ENCODE measurements at places on chromosomes 5 and 9.

- peak; percentile 77 for DNase-seq
These were observed 28.8 kb downstream of the SLC46A2 start for GRCh38 chr9:112861638-112862555.

DNA sequence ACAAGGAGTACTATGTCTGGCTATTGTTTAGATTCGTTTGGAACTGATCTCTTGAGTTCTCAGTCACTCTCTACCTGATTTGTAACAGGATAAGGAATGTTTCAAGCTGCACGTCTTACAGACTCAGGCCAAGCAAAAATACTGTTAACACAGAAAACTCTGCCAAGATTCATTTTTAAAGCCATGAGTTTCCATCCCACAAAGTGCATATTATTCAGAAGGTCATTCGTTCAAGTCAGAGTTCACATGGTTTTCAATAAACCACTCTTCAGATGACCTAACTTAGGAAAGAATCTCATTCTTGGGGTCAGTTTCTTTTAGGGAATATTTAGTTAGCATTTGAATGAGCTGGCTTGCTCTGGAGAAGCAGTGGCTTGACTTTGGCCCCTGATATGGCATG, 49.3 kb downstream of the F2R start:
- DNase-seq = no peak

- DNase-seq = no peak
These were observed 56.5 kb upstream of the RNF38 start for GRCh38 chr9:36456480-36457065.

DNA sequence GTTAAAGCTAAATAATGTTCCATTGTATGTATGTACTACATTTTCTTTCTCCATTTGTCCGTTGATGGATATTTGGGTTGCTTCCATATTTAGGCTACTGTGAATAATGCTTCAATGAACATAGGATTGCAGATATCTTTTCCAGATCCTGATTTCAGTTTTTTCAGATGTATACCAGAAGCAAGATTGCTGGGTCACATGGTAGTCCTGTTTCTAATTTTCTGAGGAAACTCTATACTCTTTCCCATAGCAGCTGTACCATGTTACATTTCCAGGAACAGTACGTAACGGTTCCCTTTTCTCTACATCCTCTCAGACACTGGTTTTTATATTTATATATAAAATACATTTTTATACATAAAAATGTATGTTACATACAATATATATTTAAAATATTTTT, 121.8 kb downstream of the GCNT1 start:
- DNase-seq = no peak

DNA sequence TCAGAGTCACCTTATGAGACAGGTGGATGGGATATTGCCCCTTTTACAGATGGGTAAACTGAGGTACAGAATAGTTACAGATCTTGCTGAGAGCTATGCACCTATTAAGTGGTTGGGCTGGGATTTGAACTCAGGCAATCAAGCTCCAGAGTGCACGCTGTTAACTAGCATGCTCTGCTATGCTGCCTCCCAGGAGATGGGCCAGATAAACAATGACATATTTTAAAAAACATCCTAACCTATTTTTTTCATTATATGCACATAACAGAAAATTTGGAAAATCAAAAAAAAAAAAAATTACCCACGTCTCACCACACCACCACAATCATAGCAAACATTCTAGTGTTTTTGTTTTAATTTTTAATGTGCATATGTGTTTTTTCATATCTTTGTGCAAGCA, 123.4 kb upstream of the STC2 start:
- DNase-seq = no peak

GRCh38 chr5:144189800-144190429, 19.2 kb downstream of the KCTD16 start:
- no peak for DNase-seq

DNA sequence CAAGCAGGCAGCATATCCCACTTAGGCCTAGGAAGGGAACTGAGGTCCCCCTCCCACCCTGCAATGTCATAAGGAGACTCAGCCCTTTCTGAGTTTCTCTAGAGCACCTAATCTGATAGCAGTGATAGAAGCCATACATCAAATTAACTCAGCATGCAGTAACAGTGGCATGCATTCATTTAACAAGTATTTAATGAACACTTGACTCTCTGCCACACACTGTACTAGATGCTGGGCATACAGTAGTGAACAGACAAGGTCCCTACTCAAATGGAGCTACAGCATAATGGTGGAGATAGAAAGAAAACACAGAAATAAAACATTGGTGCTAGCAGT, 58.6 kb downstream of the SLC22A5 start:
- DNase-seq = no peak

DNA sequence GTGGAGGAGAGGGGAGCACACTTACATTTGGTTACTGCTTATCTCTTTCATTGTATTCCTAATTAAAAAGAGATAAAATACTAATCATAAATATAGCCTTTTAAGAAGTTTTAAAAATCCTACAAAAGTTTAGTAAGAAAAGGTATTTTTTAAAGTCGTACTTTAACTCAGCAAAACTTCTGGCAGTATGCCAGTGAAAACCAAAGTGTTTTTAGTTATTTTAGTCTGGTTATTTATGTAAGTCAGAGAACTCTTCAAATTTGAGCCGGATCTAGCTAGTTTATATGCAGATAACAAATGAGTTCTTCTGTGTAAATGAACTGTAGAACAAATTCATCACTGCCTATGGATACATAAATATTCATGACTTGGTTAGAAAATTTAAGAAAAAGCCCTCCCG, 36.5 kb upstream of the ANKDD1B start:
- DNase-seq = no peak

DNA sequence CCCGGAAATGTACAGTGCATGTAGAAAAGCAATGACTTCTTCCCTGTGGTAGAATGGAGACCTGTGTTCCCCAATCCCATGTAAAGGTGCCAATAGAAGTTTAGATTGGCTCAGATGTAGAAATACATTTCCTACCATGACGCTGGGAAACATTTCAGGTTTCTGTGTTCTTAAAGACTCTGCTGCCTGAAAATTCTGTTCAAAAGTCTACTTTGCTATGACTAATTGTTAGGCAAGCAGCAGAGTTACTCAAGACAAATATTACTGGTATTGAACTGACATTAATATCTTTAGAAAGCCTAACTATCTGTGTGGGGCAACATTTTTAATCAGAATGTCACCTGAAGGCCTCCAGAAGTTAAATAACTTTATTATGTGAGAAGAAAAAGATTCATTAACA, 75.5 kb upstream of the ELL2 start:
- DNase-seq = no peak

DNA sequence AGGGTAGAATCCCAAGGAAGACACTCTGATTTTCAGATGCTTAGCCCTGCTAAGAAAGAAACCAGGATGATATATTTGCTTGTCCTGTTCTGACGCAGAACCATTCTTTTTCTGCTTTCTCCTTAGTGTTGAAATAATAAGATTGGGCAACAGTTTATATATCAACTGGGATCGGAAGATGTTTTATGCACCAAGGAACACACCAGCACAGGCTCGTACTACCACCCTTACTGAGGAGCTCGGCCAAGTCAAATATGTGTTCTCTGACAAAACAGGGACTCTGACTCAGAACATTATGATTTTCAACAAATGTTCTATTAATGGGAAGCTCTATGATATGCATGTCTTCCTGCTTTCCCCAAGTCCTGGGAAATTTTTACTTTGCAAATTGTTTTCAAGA, 19.0 kb upstream of the RUSC2 start:
- DNase-seq = no peak

DNA sequence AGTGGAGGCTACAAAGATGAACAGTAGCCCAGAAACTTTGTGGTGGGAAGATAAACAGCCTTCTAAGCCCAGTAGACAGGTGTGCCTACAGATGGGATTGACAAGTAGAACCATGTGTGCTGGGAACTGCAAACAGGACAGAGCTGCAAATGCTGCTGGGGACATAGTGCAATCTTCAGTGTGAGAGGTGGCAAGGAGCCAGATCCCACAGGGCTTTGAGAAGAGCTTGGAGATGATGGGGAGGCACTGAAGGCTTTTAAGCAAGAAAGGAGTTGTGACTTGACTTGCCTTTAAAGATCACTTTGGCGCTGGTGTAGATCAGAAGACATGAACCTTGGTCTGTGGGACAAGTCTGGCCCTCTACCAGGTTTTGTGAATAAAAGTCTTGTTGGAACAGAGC, 675.2 kb downstream of the ACTL7B start:
- no peak for DNase-seq

- DNase-seq = no peak
These were observed 139.3 kb upstream of the SLIT3 start for GRCh38 chr5:169440107-169440705.

GRCh38 chr9:122261469-122261881, 3.2 kb downstream of the RBM18 start:
- DNase-seq = peak; percentile 84

DNA sequence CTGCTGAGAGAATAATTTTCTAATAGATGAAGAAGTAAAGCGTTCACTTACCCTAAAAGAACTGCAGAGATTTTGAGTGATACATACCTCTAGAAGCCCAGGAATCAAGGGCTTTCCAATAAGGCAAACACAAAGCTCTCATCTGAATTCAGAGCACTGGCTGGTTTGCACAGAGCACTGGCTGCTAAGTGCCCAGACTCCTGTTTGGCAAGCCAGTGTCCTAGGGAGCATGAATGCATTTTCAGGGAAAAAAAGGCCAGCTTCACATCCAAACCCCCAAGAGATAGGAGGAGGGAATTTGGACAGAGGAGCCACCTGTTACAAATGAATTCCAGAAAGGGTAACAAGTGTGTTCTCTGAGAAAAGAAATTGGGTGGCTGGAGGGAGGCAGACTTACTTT, 65.3 kb downstream of the ARSB start:
- DNase-seq = no peak

GRCh38 chr5:11415751-11416150, 488.5 kb downstream of the CTNND2 start:
- DNase-seq = no peak

- no peak for DNase-seq
These were observed 116.0 kb downstream of the MACIR start for GRCh38 chr5:103374473-103374963.

- DNase-seq = peak; percentile 46
These were observed 173.3 kb downstream of the TRIO start for GRCh38 chr5:14316471-14316870.

- DNase-seq = no peak
These were observed 80.1 kb downstream of the TRPC7 start for GRCh38 chr5:136285096-136285855.

DNA sequence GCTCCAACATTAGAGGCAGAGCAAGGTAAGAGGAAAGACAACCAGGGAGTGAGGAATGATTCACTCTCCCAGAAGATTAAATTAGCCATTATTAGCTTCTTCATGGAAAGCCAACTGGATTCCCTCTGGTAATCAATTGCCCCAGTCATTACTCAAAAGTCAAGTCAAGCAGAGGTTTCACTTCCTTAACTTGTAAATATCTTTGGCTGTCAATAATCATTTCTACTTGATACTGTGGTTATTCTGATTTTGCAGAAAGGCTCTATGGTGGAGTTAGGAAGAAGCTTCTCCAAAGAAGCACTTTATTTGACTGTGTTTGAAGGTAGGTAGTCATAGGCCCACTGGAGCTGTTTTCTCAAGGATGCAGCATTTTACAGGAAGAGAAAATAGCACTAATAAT, 78.0 kb downstream of the JAKMIP2 start:
- DNase-seq = no peak

GRCh38 chr5:128695791-128696530, 157.9 kb upstream of the FBN2 start:
- DNase-seq = no peak

DNA sequence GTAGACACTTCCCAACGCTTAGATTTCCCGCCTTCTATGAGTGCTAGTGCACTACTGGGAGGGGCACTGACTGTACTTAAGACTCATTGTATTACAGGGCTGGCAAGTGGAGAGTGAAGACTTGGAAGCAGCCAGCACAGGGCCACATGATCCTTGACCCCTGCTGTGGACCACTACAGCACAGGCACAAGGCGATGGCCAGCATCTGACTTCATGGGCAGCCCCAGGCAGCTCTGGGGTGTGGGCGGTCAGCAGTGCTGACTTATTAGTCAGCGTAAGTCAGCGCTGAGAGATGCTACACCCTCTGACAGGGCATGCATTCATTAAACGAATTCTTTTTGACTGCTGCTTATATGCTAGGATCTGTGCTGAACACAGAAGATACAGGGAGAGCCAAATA, 9.3 kb downstream of the SLC46A2 start:
- no peak for DNase-seq

GRCh38 chr5:13346401-13346800, 598.1 kb downstream of the DNAH5 start:
- no peak for DNase-seq

- no peak for DNase-seq
These were observed 216.9 kb downstream of the ARRDC3 start for GRCh38 chr5:91166059-91166807.
